ENCODE measurements at places on chromosomes 1 and 21.
A peak's percentile ranks its signal among the peaks of the same experiment; 100 is the strongest.

DNA sequence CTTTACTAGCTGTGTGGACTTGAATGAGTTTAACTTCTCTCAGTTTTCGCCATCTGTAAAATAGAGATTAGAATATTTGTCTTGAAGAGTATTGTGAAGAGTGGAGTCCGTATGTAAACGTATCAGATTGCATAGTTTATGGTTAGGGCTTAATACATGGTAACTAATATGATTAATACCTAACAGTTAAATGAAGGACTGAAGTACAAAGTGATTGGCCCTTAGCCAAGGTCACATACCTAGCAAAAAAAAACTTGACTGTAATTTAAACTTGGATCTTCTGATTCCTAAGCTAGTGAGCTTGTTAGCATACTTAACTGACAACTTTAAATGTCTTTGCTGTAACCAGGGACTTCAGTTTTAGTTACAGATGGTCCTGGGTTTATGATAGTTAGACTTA, 1.9 kb downstream of the GIPC2 start:
- DNase-seq = no peak

DNA sequence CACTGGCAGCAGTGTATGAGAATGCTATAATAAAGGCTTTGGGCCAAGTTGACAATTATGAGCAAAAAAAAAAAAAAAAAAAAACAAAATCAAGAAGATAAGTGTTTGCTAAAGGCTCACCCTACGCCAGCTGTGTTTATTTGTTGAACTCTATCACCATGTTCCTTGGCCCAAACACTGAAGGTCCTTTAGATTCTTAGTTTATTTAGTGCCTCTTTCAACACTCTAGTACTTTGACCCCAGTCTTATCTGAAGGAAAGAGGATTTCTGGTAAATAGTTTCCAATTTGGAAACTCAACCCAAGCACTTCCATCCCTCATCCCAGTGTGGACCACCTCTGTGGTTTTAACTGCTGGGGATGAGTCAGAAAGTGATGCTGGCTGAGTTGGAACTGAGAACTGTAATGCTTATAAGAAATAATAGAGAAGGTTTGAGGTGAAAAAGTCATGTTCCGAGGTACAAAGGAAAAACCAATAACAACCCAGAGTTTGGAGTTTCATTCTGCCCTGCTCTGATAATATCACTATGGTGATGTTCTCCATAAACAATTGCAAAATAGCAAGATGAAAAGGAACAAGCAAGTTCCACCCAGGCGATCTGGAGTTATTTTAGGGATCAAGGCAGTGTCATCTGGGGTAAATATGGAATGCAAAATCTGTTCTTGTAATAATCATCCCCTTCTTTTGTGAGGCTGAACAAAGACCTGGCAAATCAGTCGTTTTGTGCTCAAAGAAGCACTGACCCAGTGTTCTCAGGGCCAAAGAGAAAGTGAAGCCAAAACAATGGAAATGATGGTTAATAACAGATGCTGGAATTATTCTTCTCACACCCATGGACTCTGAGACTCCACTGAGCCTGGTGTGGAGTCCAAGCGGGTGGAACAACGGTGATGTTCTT, 19.7 kb upstream of the CAPZB start:
- no peak for DNase-seq

DNA sequence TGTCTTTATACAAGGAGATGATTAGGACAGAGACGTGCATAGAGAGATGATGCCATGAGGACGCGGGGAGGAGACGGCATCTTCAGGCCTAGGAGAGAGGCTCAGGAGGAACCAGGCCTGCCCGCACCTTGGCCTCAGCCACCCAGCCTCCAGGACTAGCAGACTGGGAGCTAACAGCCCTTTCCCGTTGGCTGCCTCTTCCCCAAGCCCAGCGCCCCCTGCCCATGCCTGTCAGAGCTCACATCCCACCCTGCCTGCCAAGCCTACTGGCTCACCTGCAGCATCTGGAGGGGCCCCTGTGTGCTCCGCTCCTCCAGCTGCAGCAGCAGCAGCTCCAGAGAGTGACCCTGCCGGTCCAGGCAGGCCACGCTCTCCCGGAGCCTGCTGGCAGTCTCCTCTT, 4.0 kb upstream of the TRIM11 start:
- no peak for DNase-seq

DNA sequence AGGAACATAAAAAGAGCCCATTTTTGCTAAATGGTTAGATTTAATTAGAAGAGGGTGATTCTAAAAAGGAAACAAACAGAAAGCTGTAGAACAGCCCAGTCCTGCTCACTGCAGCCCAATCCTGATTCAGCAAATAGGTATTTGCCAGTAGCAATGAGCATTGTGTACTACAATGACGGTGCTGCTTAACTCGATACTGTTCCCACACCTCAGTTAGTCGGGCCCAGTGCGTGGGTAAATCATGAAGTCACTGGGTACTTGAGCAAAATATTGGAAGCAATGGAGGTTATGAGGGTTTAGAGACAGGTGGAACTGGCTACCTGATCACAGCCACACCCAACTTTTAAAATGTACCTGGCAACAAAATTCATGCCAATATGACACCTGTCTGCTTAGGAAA, 101.5 kb upstream of the ADGRL2 start:
- no peak for DNase-seq

DNA sequence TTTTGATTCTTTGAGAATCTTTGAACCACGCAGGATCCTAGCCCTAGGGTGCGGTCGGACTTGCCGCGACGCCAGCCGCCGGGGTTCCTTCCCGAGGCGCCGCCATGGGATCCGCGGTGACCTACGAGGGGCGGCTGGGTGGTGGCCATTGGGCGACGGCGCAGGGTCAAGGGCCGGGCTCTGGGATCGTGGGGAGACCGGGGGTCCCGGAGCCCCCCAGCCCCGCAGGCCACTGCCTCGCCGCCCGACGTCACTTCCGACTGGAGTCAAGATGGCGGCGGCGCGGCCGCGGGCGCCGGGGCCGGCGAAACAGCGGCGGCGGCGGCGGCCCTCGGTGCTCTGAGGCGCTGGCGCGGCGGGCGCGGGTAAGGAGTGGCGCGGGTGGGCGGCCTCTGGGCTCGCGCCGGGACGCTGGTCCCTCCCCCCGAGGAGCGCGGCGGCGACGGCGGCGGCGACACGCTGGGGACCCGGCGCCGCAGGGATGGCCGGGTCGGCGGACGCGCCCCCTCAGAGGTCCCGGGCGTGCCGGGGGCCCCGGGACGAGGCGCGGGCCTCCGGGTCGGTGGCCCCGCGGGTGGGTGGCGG, at the start of gene PRDM2:
Gene PRDM2, plus strand, starts transcription at position 253 of the 585 bp plus-strand sequence. CDS start 15,418 bp downstream, outside the sequence.
- DNase-seq = peak; percentile 47

DNA sequence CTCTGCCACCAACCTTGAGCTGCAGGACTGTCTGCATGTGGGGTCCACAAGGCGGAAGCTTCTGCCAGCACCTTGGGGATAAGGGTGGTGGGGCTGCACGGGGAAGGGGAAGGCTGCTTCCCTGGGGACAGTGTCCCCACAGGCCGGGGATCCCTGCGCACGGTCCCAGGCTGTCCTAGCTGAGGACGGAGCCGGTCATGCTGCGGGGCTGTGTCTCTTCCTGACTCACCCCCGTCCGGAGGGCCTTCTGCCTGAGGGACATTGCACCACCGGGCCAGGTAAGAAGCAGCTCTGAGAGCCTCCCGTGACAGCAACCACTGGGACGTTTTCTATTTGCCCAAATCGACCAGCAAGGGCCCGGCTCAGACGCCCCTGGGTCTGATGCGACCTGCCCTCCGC, 29.9 kb downstream of the KRTAP10-1 start:
- DNase-seq = no peak

DNA sequence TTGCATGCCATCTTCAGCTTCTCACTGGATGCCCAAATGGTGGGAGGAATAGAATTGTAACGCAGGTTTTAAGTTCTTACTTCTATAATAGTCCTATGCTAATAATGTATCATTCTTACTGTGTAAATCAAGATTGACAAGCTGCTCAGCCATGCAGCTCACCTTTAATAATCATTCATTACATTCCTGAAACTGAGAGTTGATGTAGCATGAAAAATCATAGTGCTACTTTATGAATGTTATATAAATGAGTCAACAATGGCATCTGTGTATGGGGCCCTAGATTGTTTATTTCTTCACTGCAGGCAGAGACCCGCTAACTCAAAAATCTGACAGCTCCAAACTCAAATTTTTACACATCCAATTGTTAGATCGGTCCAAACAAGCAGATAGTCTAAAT, 34.4 kb downstream of the FH start:
- no peak for DNase-seq

DNA sequence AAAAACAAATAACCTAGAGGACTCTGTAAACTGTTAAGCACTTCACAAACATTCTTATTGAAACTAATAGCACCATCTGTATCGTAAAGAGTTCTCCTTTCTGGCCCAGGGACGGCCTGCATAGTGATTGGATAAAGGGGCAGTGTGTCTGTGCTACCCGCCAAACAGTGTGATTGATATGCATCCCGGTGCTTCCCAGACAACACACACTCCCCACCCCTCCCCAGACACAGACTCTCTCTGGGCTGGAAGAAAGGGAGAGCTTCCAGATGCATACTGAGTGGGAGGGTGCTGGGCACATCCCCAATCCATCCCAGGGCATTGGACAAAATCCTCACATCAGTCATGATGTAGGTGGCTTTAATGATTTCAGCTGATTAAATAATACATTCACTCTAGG, 3.7 kb downstream of the HSD11B1 start:
- DNase-seq = no peak

DNA sequence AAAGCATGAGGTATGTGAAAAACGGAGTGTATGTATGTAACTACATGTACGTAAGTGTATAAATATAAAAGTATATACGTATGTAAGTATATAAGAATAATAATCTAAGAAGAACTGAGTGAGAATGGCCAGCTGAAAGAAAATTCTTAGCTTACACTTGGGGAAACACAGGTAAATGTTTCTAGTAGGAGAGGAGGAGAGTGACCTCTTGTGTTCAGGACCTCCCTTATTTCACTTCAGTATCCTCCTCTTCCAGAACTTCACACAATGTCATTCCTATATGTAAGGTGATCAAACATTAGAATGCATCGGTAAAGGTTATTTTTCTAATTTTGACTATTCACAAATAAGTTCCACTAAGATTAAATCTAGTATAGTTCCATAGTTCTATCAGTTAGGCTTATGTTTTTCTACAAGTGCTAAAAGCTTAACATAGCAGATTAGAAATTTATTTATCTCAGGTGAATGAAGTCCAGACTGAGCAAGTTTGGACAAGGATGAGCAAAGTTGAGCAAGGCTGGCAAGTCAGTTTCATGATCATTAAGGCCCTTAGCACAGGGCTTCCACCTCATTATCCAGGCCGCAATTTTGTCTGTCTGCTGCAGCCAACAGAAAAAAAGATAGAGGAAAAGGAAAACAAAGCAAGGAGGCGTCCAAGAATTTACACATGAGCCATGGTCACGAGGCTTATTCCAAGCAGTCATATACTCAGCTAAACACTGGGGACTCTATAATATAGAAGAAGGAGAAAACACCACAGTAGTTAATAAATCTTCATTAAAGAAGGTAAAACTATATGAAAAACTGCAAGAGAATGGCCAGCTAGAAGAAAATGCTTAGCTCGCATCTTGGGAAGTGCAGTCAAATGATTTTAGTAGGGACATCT, 7.1 kb upstream of the MROH9 start:
- DNase-seq = no peak

DNA sequence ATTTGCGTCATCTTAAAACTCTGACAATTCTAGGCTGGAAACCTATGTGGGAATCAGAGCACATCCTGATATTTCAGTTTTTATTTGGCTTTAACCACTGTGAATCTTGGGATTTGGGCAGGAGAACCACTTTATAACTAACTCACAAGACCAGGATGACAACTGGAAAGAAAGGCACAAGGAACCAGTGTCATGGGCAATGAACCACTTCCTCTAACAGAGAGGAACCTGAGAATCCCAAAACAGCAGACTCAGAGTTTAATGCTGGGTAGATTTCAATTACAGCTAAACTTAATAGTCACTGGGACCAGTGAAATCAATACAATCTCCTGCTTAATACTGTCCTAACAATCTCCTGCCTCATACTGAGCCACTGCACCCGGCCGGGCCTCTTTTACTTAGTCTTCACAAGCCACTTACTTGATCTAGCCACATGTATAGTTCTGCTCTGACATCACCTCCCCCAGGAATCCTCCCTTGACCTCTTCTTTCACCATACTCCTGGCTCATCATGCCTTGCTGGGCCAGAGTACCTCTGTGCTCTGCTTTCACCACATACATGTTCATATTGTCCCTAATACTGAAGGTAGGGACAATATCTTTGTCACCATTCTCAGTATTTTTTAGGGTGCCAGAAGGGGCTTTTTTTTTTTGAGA, 20.2 kb upstream of the SLFNL1 start:
- no peak for DNase-seq

- no peak for DNase-seq
Measured at GRCh38 chr1:92915547-92915946, 45.7 kb downstream of the DIPK1A start.

GRCh38 chr1:56922507-56922906, 43.3 kb downstream of the C8B start:
- no peak for DNase-seq

- DNase-seq = no peak
Measured at GRCh38 chr1:2906085-2906484, 104.6 kb upstream of the TTC34 start.

DNA sequence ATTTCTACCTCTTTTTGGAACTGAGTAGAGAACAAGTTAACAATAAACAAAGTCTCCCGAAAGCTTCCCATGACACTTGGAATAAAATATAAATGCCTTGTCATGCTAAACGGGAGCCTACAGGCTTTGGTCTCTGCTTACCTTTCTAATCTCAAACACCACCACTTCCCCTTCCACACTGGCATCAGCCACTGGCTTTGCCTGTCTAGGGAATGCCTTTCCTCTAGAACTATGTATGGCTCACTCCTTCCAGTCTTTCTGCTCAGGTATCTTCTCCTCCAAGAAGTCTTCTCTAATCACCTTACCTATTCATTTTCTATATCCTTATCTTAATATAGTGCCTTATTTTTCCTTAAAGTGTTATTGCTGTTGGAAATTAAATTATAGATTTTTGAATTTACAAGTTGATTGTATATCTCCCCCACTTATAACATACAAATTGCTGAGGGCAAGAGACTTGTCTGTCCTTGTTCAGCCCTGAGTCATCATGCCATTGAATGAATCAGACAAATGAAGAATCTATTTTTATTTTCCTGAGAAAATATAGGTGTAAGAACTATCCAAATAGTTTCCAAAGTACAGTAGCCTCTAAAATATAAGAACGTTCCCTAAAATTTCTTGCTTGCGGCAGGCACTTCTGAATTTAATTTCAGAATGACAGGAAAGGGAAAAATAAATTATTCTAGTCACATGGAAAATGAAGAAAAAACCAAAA, 119.2 kb downstream of the TM2D1 start:
- DNase-seq = no peak

DNA sequence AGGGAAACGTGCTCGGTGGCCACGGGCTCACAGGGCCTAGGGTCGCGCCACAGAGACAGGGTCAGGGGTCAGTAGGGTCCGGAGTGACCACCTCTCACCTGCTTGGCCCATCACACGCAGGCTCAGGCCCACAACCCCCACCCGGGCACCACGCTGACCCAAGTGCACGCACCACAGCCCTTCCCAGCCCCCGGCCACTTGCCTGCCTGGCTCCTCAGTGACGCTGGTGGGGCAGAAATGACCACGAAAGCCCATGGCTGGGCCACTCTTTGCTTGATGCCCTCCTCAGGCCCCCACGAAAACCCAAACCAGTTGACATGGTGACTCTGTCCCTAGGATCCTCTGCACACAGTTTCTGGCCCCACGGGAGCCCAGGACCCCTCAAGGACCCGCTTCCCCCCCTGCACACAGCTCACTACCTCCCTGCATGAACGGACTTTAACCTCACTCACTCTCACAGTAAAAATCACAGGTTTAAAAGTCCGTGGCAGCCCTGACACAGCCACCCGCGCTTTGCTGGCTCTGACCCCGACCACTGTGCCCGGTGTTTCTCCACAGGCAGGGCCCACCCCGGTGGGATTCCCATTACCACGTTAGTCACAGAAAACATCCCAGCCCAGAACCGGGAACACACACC, 20.7 kb downstream of the NADK start:
- DNase-seq = no peak
